ENCODE measurements at places on chromosomes 12 and 14.

DNA sequence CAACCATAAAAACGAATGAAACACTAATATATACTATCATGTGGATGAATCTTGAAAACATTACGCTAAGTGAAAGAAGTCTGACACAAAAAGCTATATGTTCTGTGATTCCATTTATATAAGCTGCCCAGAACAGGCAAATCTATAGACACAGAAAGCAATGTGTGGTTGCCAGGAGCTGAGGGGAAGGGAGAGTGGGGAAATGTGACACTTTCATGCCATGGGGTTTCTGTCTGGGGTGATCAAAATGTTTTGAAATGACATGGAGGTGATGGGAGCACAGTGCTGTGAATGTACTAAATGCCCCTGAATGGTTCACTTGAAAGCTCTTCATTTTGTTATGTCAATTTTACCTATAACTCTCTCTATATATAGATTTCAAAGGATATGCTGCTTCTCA, 30.1 kb downstream of the ATG14 start:
- DNase-seq: no peak

DNA sequence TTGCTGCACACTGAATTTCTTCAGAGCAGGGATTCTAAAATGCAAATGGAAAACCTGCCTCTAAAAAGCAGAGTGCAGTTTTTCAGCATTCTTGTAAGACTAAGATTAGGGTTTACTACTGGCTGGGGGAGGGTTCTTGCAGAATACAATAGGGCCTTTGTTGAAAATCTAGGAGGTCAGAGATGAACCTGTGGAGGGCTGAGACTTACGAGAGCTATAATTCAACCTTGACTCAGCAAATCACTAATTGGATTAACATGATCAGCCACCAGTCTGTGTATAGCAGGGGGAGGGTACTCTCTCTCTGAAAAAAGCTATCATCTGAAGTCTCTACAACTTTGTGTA, 92.6 kb upstream of the HIF1A start:
- DNase-seq: no peak

- DNase-seq: peak; percentile 41
These were observed 19.7 kb downstream of the PLEKHG3 start for GRCh38 chr14:64723691-64724577.

- no peak for DNase-seq
These were observed 723.9 kb downstream of the MED13L start for GRCh38 chr12:115553622-115554021.

- no peak for DNase-seq
These were observed 47.3 kb upstream of the TMCC3 start for GRCh38 chr12:94697631-94698030.

GRCh38 chr14:90491221-90491885, 94.5 kb downstream of the CALM1 start:
- DNase-seq: no peak

GRCh38 chr12:47755655-47756562, 2.8 kb downstream of the RAPGEF3 start:
- DNase-seq: no peak

DNA sequence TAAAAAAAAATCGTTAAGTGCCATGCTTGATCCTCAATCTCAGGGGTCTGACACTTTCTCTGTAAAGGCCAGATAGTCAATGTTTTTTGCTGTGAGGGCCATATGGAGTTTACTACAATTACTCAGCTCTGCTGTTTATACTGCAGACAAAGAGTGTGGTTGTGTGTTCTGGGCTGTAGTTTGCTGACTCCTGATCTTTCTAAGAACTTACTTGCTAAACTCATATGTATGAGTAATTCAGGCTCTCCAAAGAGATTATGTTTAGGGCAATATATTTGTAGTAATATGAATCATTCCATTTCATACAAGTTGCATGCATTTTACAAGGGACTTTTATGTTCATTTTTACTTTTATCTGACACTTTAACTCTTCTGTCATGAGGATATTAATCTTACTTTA, 188.2 kb downstream of the TMTC2 start:
- DNase-seq: no peak

DNA sequence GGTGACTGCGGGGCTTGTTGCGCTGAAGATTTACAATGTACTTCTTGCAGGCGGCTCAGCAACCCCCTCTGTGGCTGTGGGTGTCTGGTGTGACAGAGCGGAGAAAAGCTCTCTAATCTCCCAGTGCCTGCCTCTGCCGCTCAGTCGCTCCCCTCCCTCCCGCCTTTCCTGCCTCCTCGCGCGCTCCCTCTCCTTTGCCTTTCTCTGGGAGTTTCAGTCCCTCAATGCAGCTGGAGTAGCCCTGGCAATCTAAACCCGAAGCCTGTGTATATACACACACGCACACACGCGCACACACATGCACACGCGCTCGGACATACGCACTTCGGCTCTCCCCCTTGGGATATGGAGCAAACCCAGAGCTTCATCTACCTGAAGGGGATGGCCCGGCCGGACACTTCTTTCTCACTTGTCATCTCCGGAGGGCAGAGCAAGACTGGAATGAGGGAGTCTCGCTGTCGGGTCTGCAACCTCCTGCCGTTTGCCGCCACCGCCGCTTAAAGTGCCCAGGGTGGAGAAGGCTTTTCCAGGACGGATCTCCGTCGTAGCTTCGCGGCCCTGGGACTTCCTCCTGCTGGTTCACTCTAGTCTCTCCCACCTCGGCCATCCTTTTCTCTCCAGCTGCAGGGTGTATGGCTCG, 599 bp upstream of the TRHDE start:
- DNase-seq: peak; percentile 92

GRCh38 chr12:51098611-51099010, 15.2 kb upstream of the CSRNP2 start:
- no peak for DNase-seq

GRCh38 chr12:132710043-132710404, 618 bp upstream of the PGAM5 start:
- no peak for DNase-seq

- DNase-seq: no peak
These were observed 3.9 kb upstream of the PPP1CC start for GRCh38 chr12:110746550-110746949.

DNA sequence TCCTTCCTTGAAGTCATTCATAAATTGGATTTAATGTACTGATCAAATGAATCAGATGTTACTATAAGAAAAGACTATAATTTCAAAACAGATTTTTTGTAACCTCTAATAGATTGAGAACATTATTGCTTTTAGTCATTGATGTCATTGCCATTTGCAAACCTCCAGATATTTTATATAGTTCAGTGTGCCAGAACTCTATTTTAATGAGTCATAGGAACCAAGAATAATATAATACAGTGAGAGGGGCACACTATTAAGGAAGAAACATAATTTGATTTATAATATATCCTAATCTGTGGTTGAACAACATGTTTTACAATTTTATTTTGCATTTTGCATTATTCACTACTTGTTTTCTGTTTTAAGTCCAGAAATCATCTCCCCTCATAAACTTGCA, 78.0 kb downstream of the LRRC9 start:
- no peak for DNase-seq

GRCh38 chr14:28102001-28102400, 664.6 kb upstream of the FOXG1 start:
- peak; percentile 42 for DNase-seq

- no peak for DNase-seq
These were observed 37.8 kb downstream of the EP400 start for GRCh38 chr12:131987552-131987951.

- no peak for DNase-seq
These were observed 77.4 kb downstream of the FBXL14 start for GRCh38 chr12:1517007-1517406.

- DNase-seq: peak; percentile 44
These were observed 8.7 kb upstream of the WDR89 start for GRCh38 chr14:63650256-63650952.

GRCh38 chr12:62726471-62726980, 208.4 kb downstream of the PPM1H start:
- no peak for DNase-seq

GRCh38 chr12:107238296-107238695, 144.9 kb upstream of the CRY1 start:
- no peak for DNase-seq

- DNase-seq: no peak
These were observed 16.9 kb downstream of the AEBP2 start for GRCh38 chr12:19456176-19456575.

DNA sequence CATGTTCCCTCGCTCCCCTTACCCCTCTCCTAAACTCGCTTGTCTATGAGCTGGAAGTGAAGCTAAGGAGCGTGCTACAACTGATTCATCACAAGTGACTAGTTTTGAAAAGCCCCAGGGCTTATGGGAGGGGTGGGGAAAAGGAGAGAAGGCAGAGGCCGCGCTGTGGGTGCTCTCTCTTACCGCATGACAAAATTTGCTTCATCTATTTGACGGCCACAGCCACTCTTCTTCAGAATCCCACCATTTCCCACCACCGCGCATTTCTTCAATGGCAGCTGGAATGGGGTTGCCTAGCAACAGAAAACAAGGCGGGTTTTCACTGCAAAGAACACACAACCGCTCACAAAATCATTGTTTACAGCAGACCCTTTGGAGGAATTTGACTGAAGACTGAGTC, 79.4 kb downstream of the ST8SIA1 start:
- no peak for DNase-seq

DNA sequence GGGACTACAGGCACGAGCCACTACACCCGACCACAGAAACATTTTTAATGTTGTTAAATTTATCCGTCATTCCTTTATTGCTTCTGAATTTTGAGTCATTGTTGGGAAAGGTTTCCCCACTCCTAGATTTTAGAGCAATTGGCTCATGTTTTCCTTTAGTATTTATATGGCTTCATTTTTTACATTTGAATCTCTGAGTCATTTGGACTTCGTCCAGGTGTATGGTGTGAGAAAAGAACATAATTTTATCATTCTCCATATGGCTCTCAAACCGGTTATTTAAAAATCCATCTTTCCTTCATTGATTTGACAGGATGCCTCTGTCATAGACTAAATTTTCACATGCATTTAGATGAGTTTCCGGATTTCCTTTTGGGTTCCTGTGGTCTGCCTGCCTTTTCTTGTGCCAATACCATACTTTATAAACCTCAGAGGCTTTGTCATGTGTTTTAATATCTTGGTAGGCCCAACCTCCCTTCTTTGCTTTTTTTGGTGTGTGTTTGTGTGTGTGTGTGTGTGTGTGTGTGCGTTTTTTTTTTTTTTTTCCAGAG, 30.9 kb downstream of the LRTM2 start:
- no peak for DNase-seq

- no peak for DNase-seq
These were observed 42.9 kb downstream of the DACT1 start for GRCh38 chr14:58680698-58681097.

DNA sequence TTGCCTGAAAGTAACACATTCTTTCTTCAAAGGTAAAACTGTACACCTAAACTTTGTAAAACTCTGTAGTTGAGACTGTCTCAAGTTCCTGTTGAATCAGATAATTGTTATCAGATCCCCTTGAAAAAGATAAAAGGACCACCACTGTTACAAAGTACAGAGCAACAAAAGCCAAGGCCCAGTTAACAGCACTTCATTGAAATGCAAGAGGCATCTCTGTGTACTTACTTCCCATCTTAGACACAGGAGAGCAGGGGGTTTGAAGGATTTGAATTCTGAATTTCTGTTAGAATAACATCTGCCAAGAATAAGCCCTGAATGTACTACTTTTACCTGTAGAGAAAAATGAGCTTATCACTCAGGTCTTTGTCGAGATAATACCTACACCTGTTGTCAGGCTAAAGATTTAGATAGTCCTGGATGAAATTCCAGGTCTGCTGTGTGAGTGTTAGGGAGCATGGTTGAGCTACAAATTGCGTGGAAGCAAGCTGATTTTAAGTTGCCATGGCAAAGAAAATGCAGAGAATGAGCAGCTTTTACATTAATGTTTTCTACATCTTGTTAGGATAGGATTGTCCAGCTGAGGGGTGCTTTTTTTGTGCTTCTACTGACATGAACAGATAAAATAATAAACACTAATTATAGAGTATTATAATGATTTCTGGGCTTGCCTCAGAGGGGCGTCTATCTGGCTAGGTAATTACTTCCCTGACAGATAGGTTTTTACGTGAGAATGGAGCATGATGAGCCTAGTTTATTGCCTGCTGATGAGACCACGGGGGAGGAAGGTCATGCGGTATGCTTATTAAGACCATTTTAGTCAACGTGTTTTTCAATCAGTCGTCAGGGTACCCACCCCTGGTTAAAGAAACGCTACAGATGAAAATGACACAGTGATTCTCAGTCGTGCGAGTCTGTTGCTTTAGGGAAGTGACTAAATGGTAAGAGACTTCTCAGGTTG, 309.2 kb downstream of the PAWR start:
- DNase-seq: no peak

- no peak for DNase-seq
These were observed 20.9 kb downstream of the CDKL1 start for GRCh38 chr14:50375760-50376159.

- no peak for DNase-seq
These were observed 586.6 kb upstream of the NOVA1 start for GRCh38 chr14:27184427-27184826.

- no peak for DNase-seq
These were observed 119.1 kb downstream of the ITPR2 start for GRCh38 chr12:26713885-26714383.

- no peak for DNase-seq
These were observed 164.3 kb upstream of the BCL2L14 start for GRCh38 chr12:11906286-11906935.

GRCh38 chr12:51860986-51861385, 12.5 kb upstream of the FIGNL2 start:
- no peak for DNase-seq

DNA sequence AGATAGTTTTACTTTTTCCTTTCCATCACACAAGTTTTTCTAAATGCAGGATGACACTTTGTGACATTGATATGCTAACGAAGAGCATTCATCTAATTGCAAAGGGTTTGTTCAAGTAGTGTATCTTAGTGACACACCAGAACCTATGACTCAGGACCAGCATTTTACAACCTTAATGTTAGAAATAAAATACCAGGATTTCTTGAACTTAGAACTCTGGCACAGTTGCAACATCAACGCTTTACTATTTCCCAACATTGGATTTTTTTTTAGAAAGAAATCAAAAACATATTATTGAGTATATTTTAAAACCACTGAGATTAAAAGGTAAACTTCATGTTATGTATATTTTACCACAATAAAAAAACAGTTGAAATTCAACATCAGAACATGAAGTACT, 17.9 kb upstream of the PLEKHG6 start:
- no peak for DNase-seq

DNA sequence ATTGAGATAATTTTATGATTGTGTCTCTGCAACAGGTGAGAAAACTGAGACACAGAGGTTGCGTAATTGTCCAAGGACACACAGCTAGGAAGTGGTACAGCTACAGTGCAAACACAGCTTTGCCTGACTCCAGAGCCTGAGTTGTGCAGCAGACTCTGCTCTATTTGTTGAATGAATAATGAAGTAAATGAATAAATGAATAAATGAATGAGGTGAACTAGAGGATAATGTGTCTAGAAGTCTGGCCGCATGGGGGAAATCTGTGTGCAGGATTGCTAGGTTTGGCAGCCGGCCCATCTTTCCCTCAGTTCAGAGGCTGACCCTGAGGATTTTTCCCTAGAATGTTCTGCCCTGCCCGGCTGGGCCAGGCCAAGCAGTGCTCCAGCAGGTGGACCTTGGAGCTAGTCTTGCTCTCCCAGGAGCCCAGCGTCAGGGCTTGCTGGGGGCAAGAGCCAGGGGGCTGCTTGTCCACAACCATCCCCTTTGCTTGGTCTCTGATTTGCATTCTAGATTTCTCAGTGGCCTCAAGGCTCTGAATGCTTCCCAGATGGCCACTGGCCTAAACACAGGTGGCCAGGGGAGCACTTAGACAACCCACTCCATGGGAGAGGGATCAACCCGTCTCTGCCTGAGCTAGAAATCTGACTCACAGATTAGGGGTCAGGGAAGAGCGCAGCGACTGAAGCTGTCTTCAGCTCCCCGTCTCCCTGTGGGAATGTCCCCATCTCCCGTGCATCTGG, 225.2 kb downstream of the C12orf75 start:
- DNase-seq: no peak

GRCh38 chr14:86858591-86858990, 1134.4 kb downstream of the GALC start:
- no peak for DNase-seq

Data from NCI-H510A treated with DMSO at 0.1 percent for 48 hours (cell line).